ENCODE measurements at places on chromosomes 7 and 10. TPM values are rescaled to one million over a fixed set of nuclear protein-coding genes. Genes with fewer than 3 reads are reported as not detected.

The HOXA1 gene
- total RNA-seq = 0.28 TPM

The HYAL4 gene
- not detected for total RNA-seq

The ECHDC3 gene
- total RNA-seq = 2.1 TPM

DNA sequence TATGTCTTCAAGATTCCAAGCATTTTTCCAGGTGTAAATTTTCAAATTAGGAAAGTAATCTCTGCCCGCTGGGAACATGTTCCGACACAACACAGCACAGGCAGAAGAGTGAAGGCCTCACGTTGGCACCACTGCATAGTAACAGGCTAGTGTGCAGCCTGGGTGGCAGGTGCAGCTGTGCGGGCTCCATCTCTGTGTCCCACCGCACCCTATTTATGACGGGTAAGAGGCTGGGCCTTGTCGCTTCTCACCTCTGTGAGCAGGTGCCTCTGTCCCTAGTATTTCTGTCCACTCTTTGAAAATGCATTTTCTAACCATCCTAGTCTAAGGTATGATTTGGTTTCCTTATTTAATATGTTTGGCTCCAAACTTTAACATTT lies 24.1 kb downstream of the VIPR2 start:
- no peak for DNase-seq

- no peak for DNase-seq
These were observed 35.7 kb upstream of the EEPD1 start for GRCh38 chr7:36117203-36117840.

The ICA1 gene
- 0.82 TPM for total RNA-seq

GRCh38 chr7:127114742-127115265 lies 137.9 kb downstream of the GRM8 start:
- DNase-seq = no peak

DNA sequence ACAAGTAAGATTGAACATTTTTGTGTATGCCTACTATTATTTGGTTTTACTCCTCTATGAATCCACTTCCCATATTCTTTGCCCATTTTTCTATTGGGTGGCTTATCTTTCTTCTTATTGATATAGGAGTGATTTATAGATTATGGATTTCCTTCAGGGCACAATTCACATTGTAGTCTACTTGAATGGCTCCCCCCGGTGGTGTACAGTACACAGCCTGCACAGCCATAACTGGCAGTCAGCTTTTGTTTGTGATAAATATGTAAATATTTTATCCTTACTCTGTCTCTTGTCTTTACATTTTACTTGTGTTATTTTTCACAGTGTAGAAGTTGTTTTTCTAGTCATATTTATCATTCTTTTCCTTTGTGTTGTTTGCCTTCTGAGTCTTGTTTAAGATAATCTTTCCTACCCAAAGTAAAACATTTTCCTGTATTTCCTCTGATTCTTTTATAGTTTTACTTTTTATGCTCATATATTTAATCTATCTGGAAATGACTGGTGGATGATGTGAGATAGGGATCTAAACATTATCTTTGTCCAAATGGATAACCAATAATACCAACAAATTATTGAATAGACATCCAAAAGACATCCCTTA lies 23.9 kb upstream of the CALD1 start:
- DNase-seq = no peak

DNA sequence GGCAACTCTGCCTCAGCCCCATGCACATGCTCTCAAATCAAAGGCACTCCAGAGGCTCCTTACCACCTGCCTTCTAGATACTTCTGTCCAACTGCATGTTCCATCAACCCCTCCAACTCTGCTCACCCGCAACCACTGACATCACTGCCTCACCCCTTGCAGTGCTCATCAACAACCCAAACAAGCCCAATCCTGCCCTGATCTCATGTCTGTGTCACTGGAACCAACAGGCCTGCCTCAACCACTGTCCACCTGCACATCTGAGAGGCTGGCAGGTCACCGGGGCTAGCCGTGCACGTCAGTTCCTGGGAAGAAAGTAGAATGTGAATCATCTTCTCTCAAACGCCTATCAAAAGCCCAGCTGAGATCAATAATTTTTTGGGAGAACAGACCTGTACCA lies 33.3 kb downstream of the CTBP2 start:
- DNase-seq = no peak

GRCh38 chr10:48844616-48845015 lies 95.0 kb downstream of the LRRC18 start:
- no peak for DNase-seq

GRCh38 chr7:2201686-2202360 lies 30.9 kb downstream of the MAD1L1 start:
- DNase-seq = no peak

DNA sequence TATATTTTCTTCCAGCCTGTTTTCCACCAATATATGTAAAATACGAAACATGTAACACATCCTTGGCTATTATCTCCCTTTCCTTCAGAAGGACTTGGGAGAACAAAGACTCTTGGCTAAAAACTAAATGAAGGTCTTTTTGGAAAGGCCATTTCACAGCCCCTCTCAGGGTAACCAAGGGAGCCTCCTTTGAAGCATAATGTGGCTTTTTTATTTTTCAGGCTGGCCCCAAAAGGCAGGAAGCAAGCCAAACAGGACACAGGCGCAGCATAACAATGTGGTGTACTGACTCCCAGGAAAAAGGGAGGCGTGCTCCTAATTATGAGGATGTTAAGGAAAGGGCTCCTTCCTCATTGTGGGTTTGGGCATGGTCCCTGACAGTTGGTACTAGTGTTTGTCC lies 30.3 kb upstream of the CCSER2 start:
- no peak for DNase-seq

The ASAH2 gene
- 3.5 TPM for total RNA-seq

The INHBA gene
- total RNA-seq = 0.09 TPM

DNA sequence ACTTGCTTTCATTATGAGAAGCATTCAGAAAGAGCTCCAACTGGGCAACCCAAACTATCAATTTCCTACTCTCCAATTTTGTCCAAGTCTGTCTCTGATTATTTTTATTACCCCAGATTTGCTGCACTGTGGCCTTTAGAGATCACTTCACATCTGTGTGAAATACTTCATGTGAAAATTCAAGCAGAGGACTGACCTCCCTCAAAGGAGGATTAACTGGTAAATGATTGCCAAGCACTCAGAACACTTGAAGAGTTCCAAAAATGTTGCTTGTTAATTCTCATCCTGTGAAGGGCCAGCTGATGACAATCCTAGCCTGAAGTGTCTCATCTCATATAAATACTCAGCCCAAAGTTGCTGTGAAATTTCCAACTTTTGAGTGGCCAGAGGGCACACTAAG lies 182.8 kb upstream of the DGKB start:
- DNase-seq = no peak

GRCh38 chr7:8422177-8422576 lies 11.2 kb upstream of the NXPH1 start:
- DNase-seq = no peak

DNA sequence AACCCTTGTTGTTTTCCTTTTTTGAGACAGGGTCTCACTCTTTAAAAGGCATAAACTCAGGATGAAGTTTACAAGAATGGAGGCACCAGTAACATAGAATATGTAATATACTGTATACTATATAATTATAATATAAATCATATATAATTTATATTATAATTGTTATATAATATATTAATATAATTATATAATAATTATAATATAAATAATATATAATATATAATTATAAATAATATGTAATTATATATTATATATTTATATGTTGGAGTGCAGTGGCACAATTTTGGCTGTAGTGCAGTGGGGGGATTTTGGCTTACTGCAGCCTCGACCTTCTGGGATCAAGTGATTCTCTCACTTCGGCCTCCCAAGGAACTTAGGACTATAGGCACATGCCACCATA lies 96.1 kb downstream of the LRMDA start:
- DNase-seq = no peak

DNA sequence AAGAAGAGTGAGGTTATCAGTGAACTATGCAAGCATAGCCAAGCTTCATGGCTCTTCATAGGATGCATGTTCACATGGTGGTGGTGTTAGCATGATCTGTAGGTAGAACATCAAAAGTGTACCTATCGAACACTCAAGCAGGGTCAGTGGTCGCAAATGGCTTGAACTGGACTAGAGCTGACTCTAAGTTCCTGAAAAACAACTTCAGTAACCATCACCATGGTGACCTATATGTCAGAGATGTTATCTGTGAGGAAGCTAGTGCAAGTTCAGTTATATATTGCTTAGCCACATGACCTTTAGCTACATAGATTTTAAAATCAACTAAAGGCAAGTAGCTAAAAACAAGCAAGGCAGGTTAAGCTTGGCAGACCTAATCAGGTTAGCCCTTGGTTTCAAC lies 163.1 kb upstream of the AGR3 start:
- DNase-seq = no peak

The SUPV3L1 gene
- total RNA-seq = 34.1 TPM

The EPDR1 gene
- total RNA-seq = 0.68 TPM

GRCh38 chr10:132850246-132850645 lies 64.3 kb upstream of the NKX6-2 start:
- DNase-seq = no peak

DNA sequence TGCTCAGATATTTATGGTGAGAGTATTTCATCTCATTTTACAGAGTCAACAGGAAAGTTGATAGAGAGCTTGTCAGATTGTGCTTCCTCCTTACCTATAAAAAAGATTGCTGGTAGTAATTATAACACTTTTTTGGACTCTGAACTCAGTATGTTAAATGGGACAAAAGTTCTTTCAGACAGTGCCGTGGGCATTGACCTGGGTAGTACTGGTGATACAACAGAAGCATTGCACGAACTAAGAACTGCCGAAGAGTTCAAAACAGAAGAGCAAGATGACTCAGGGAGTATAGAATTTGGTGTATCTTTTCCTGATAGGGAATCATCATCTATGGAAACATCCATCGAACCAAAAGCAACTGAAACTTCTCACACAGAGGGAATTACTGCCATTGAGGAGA lies 58.6 kb downstream of the LOXL4 start:
- DNase-seq = no peak

The UNCX gene
- not detected for total RNA-seq

The DOCK4 gene
- 0.35 TPM for total RNA-seq

DNA sequence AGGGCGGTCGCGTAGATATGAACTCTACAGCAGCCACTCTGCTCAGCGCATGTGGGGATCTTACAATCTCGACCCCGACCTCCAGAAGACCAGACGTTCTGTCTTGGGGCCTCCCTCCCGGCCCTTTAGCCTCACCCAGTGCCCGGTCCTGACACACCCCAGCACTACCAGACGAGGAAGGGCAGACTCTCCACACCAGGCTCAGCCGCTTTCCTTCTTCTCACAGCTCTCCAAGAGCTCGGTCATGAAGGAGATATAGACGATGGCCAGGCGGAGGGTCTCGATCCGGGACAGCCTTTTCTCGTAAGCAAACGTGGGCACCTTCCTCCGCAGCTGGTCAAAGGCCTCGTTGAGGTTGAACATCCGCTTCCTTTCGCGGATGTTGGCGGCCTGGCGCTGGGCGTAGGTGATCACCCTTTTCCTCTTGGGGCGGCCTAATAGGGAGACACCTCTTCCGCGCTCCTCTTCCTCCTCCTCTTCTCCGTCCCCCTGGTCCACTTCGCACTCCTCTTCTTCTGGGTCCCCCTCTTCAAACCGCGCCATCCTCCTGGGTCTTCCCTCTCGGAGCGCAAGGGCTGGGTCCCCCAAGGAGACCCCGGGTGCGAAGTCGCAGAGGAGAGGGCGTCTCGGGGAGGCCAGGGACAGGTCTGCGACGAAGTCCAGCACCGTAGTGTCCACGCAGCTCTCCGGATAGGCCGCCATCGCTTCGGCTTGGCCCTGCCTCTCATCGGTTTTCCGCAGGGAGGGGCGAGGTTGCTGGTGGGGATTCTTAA lies at the start of gene FERD3L:
FERD3L (minus strand) TSS at position 761 of the 773 bp plus-strand sequence; CDS start at position 702, 59 bp downstream.
- no peak for DNase-seq

GRCh38 chr10:130399425-130399950 lies 263.3 kb downstream of the GLRX3 start:
- no peak for DNase-seq

The GCK gene
- total RNA-seq = 0.28 TPM
